NB4 (cell line): ENCODE measurements at places on chromosomes 4 and X.

GRCh38 chr4:150501983-150502382, 80.0 kb upstream of the MAB21L2 start:
- DNase-seq: no peak

- no peak for DNase-seq
Measured at GRCh38 chr4:54607067-54607466, 50.7 kb upstream of the KIT start.

DNA sequence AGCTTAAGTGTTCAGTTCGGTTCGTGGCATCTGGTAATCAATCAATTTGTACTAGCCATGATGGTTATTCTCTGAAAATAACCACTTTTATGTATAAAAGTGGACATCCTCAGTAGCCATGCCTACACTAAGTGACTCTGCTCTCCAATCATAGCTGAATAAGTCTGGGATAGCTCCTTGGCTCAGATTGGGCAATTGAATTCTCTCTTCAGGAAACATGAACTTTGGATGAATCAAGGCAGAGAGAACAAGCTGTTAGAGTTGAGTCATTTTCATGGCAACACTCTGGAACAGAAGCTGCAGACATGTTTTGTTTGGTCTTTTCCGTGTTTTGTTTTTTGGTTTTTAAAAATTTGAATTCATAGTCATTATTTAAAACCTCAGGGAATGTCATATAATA, 66.8 kb upstream of the TMEM164 start:
- DNase-seq: no peak

DNA sequence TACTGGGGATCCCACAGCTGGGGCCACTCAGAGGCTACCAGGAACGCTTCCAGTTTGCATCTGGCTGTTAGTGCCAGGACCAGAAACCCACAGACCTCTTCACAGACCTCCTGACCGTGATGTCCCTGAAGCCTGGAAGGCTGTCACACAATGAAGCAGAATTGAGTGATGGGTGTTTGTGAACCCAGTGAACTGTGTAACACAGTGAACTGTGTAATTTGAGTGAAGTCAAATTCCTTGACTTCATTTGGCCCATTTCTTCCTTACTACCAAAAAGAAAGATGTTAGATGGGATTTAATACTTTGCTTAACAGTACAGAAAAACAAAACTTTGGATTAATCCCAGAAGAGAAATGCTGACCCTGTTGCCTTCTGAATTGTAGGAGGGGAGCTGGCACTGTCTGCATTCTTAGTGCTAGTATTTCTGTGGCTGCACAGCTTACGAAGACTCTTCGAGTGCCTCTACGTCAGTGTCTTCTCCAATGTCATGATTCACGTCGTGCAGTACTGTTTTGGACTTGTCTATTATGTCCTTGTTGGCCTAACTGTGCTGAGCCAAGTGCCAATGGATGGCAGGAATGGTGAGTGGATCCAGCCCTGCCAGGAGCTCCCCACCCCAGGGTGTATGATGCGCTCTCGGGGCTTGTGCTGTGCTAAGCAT, 17.8 kb downstream of the SRD5A3 start:
- no peak for DNase-seq

DNA sequence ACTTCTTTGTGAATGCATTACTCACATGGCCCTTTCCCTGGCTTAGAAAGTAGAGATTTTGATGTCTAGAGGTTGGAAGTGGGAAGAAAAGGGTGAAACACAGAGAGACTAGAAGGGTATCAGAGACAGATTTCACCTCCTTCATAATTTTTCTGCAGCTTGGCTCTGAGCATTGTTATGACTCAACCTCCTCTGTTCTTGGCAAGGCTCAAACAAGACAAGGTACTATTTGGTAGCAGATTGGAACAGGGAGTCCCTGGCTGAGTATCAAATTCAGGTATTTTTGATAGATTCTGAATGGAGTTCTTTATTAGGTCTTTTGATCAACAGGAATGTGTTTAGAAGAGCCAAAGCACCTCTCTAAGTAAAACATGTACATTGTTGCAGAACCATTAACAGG, 146.3 kb upstream of the CHRDL1 start:
- no peak for DNase-seq
